Activated naive CD4-positive, alpha-beta T cell (primary cell): ENCODE measurements at places on chromosomes 3 and 15.

DNA sequence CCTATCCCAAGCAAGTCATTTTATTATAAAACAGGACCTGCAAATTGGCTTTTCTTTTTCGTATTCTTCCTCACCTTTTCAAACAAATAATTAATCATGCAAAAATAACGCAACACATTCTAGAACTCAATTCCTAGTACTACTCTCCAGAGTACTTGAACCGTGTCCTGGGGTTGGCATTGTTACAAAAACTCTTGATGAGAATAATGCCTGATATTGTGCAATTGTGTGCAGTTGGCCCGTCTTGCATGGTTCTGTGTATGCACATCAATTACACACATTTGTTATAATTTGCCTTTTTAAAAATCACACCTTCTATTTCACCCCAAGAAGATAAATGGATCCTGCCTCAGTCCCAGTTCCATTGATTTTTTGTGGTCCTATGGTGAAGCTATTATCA lies 205.4 kb downstream of the EPHB1 start:
- no peak for DNase-seq

DNA sequence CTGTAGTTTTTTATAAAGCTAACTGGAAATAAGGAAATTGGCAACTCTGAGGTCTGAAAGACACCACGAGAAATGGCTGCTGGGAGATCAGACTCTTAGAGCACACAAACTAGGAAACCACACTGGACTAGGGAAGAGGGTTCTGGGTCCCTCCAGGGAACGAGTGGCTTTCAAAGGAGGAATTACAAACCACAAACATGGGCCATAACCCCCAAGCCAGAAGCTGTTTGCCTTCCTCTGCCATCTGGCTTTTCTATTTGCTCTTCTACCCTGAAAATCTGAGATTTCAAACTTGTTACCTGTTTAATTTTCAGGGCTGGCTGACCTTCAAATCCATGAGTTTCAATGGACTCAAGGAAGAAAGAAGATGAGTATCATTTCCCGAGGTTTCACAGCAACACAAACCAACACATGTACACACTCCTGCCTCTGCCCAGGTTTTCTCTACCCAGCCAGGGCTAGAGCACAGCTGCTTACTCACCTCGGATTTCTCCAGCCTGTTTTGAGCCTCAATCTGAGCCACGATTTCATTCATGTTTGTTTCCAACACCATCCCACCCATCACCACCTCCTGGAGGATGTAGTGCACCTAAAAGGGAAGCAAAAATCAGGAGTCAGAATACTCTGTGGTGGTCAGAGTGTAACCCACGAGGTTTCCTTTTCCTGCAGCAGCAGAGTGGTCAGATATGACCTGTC lies 22.6 kb upstream of the ANPEP start:
- DNase-seq: no peak

- DNase-seq: no peak
Observed at GRCh38 chr15:74804935-74805334, 7.7 kb upstream of the LMAN1L start.

DNA sequence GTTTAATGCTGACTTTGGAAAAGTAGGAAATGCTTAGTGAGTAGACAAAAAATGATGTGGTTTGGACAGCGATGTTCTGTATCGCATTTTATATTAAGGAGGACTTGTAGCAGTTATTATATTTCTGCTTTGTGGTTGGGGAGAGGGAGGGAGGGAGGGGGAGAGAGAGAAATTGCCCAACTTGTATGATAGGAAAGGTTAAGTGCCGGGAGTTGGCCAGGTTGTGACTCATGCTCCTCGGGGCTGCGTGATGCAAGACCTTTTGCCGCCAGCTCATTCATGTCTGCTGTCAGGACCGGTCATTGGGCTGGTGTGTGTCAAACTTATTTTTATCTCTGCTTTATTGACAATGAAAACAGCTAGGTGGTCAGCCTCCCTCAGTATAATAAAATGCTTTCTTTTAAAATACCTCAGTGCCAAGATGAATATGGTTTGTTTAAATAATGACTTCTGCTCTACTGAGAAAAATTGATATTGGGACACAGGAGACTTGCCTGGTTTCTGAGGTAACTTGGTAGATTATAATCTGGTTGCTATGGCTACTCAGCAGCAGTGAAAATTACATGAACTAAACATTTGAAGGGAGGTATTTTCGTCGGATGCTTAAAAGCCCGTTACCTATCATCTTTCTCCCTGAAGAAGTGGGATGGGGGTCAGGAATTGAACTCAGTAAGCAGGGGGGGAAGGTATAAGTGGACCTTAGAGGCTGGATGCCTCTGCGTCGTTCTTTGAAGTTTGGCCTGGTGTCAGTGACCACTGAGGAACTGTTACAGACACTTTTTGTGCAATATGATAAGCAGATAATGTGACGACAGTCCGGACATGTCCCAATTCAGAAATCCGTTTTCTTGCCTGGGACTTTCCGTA lies 90.7 kb downstream of the FNDC3B start:
- no peak for DNase-seq
